ENCODE measurements at places on chromosomes 4 and X.

GRCh38 chrX:344371-344901, 25.8 kb upstream of the GTPBP6 start:
- H3K36me3 ChIP-seq: peaks cover 6% of the 10 kb centered on the region
- peaks cover 7% of the 10 kb centered on the region for H3K4me1 ChIP-seq
- no peaks in the 10 kb centered on the region for H3K27me3 ChIP-seq
- H3K27ac ChIP-seq: no peak overlapping the region

DNA sequence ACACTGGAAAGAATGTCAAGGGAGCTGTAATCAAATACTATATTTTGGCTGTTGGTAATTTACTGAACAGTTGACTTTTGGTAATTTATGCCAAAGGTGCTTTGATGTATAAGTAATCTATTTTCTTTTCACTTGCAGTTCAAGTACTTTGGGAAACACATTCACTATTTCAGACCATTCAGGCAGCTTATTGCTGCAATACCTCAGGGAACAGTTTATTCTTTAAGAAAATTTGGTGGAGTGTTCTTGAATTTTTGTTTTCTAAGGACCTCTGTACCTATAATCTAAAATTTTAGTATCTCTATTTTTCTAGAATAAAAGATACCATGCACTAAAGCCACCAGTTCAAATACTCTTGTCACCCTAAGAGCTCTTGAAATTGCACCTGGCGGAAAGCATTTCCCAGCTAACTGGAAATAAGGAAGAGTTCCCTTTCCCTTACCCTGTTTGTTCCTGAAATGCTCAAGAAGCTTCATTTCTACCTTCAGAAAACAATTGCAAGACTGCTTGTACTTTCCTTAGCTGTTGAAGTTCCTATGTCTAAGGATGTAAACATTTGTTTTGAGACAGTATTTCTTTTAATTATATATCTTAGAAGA, 633.5 kb upstream of the FAT1 start:
- no peak for DNase-seq
- no peaks in the 10 kb centered on the region for H3K4me1 ChIP-seq
- H3K4me3 ChIP-seq: no peak overlapping the region
- H3K27me3 ChIP-seq: no peaks in the 10 kb centered on the region
- no peak overlapping the region for H3K27ac ChIP-seq

DNA sequence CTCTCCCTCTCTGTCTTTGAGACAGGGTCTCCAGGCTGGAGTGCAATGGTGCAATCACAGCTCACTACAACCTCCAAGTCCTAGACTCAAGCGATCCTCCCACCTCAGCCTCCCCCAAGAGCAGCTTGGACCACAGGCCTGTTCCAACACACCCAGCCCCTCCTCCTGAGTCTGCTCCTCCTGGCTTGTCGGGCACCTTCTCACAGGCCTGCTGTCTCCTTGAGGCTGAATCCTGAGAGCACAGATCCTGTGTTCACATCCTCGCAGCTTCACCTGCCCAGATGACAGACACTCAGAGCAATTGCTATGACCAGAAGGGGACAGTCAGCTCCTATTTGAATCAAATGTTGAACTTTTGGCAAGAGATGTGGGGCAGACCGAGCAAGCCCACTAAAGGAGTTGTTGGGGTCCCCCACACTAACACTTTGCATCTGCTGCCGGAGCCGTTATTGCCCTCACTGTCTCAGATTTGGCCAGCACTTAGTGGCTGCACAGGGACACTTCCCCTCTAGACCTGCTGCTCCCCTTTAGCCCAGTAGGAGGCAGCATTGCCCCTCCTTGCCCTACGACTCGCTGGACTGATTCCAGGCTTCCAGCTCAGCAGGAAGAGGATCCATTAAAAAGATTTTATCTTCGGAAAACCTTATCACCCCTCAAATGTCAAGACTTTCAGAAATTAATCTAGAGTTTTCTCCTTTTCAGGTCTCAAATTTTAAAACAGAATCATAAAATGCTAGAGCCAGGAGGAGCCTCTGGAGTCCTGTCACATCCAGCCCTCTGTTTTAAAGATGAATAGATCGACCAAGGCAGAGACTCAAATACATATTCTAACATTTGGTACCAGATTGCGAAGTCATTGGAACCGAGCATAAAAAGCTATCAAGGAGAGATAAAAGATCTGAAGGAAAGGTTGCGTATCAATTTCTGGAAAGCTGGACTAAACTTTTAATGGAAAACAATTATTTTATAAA, 113.7 kb downstream of the USP46 start:
- peaks cover 2% of the 10 kb centered on the region for H3K4me1 ChIP-seq
- DNase-seq: peak; percentile 74
- no peaks in the 10 kb centered on the region for H3K36me3 ChIP-seq
- H3K4me3 ChIP-seq: no peak overlapping the region
- H3K27me3 ChIP-seq: no peaks in the 10 kb centered on the region

DNA sequence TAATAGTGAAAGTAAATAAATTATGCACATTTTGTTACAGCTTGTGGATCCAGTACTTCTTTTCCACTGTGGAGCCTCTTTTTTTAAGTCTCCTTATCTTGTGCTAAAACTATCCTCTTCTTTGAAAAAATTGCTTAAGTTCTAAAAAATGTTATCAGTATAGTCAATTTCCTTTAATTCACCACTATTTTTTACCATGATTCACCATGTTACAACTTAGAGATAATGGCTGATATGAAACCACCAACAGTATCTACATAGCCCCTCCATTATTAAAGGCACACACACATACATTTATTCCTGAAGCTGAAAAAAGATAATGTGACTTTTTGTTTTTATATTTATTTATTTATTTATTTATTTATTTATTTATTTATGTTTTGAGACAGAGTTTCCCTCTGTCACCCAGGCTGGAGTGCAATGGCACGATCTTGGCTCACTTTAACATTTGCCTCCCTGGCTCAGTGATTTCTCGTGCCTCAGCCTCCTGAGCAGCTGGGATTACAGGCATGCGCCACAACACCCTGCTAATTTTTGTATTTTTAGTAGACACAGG, 243.2 kb downstream of the SPOCK3 start:
- no peak for DNase-seq
- no peaks in the 10 kb centered on the region for H3K4me1 ChIP-seq
- H3K27ac ChIP-seq: no peak overlapping the region

DNA sequence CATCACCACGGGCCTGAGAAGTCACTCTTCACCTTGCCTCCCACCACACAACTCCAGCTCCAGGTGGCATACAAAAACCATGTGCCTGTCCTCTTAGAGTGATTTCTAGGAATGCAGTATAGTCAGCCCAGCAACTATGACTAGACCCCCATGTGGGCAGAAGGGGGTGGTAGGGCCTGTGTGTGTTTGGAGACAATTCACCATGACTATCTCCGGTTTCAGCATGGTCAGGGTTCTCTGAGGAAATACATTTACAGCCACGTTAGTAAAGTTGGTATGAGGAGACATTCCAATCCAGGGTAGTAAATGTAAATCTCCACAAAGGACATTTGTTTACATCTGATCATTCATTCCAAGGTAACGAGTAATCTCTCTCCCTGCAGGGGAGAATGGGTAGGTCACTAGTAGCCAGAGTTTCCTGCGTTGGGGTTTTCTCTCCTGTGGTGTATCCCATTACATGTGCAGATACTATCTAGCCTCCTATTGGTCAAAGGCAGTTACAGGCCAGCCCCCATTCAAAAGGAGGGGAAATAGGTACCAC, 4.2 kb upstream of the MTMR1 start:
- peak; percentile 93 for DNase-seq
- H3K27me3 ChIP-seq: no peaks in the 10 kb centered on the region
- H3K36me3 ChIP-seq: peaks cover 3% of the 10 kb centered on the region
- peak overlapping the region; percentile 85 for H3K27ac ChIP-seq

DNA sequence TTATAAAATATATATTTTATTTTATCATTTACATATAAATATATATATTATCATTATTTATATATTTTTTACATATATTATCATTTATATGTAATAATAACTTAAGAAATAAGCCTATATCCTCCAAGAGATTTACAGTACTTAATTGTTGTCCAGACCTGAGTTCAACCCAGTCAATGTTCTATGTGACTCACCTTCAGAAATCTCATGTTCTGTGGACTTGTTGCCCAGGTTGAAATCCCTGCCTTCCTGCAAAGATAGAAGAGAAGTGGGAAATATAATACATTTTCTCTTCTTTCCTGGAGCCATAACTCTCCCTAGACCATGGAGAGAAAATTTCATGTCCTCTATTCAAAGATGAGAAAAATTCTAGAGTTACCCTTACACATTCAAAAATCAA, 247.3 kb downstream of the PARM1 start:
- DNase-seq: no peak
- H3K36me3 ChIP-seq: no peaks in the 10 kb centered on the region
- no peaks in the 10 kb centered on the region for H3K4me1 ChIP-seq
- no peak overlapping the region for H3K4me3 ChIP-seq
- no peak overlapping the region for H3K27ac ChIP-seq
- H3K27me3 ChIP-seq: no peaks in the 10 kb centered on the region

DNA sequence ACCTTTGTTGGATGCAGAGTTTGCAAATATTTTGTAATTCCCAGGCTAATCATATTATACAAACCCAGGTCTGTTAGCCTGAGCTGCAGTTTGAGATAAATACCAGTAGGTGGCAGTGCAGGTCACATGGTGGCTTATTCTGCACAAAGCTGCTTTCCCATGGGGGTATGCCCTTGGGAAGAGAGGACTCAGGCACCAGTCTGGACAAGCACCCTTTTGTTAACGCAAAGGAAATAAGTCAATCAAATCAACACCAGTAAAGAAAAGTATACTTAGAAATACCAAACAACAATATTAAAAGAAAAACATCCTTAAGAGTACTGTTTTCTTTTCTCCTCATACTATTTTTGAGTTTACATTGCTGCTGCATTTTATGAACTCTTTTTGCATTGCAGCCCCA, 389.0 kb upstream of the ZFP42 start:
- peaks cover 6% of the 10 kb centered on the region for H3K4me1 ChIP-seq
- peak; percentile 63 for DNase-seq
- no peaks in the 10 kb centered on the region for H3K36me3 ChIP-seq
- no peaks in the 10 kb centered on the region for H3K27me3 ChIP-seq
- H3K4me3 ChIP-seq: no peak overlapping the region
- H3K27ac ChIP-seq: no peak overlapping the region

- DNase-seq: no peak
- H3K4me1 ChIP-seq: no peaks in the 10 kb centered on the region
- H3K27me3 ChIP-seq: peaks cover 13% of the 10 kb centered on the region
- H3K4me3 ChIP-seq: no peak overlapping the region
- peaks cover 7% of the 10 kb centered on the region for H3K36me3 ChIP-seq
Observed at GRCh38 chrX:56986138-56986537, 9.2 kb downstream of the SPIN3 start.

GRCh38 chr4:32440391-32440790, 1720.2 kb downstream of the PCDH7 start:
- H3K4me3 ChIP-seq: no peak overlapping the region
- no peak for DNase-seq
- H3K27me3 ChIP-seq: no peaks in the 10 kb centered on the region
- H3K36me3 ChIP-seq: no peaks in the 10 kb centered on the region
- no peaks in the 10 kb centered on the region for H3K4me1 ChIP-seq
- H3K27ac ChIP-seq: no peak overlapping the region

GRCh38 chrX:72026341-72027023, 105.2 kb downstream of the RTL5 start:
- no peak for DNase-seq
- H3K27me3 ChIP-seq: no peaks in the 10 kb centered on the region
- no peak overlapping the region for H3K27ac ChIP-seq
- peaks cover 13% of the 10 kb centered on the region for H3K4me1 ChIP-seq

GRCh38 chr4:139606579-139607501, 50.8 kb upstream of the SETD7 start:
- H3K36me3 ChIP-seq: no peaks in the 10 kb centered on the region
- H3K27ac ChIP-seq: peak overlapping the region; percentile 3
- DNase-seq: peak; percentile 70
- peaks cover 20% of the 10 kb centered on the region for H3K4me1 ChIP-seq
- H3K4me3 ChIP-seq: no peak overlapping the region
- peaks cover 26% of the 10 kb centered on the region for H3K27me3 ChIP-seq
